ENCODE measurements at places on chromosomes 2 and 18.

GRCh38 chr2:164868563-164869419 is 27.2 kb upstream of the COBLL1 start:
- DNase-seq: no peak

DNA sequence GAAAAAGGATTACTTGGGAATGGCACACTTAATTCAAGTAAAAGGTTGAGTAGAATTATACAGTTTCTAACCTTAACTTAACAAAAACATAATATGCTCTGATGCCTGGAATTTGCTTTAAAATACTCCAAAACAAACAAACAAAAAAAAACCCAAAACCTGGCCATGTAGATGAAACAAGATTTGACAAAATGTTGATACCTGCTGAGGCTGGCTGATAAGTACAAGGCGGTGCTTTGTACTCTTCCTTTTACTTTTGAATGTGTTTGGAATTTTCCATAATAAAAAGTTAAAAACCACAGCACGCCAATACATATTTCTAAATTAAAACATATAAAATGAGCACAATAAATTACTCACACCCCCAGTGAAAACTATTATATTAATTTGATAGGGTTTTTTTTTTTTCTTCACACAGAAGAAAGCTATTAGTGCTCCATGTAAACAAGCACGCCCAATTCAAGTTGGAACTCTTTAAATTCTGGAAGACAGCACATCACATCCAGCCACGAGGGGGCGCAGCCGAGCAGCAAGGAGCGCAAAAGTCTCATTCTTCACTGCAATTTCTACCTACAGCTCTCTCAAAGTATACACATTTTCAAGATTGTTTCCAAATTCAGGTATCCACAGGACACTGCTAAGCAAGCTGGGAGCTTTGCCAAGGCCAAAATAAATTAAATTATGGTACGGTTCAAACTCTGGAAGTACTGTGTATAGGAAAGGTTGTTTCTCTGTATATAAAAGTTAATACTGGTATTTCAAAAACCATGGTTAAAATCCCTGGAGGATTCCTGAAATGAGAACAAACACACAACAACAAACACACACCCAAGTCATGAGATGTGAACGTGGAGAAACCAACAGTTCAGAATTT is 7.5 kb downstream of the SERTAD2 start:
- DNase-seq: peak; percentile 73

DNA sequence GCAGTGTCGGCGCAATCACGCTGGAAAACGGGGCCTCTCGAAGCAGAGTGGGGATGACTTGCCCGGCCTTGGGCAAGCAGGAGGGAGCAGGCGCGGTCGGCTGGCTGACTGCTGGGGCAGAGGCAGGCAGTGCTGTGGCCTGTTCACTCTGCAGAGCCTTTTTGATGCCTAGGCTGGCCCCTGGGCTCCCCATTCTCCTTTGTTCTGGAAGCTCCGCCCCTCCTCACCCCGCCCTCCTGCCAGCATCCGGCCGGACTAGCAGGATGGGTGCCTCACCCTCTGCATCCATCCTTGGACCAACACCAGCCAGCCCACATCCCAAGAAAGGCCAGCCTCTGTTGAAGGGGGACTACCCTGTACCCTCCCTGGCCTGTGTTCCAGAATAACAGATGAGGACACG is at the start of gene ASPRV1:
Gene ASPRV1, minus strand, starts transcription at position 136 of the 400 bp plus-strand sequence. CDS start 195 bp downstream, outside the sequence.
- no peak for DNase-seq

- DNase-seq: no peak
Measured at GRCh38 chr2:127508023-127508630, 18.2 kb downstream of the IWS1 start.

- DNase-seq: no peak
Measured at GRCh38 chr2:228728961-228729360, 542.1 kb downstream of the PID1 start.

DNA sequence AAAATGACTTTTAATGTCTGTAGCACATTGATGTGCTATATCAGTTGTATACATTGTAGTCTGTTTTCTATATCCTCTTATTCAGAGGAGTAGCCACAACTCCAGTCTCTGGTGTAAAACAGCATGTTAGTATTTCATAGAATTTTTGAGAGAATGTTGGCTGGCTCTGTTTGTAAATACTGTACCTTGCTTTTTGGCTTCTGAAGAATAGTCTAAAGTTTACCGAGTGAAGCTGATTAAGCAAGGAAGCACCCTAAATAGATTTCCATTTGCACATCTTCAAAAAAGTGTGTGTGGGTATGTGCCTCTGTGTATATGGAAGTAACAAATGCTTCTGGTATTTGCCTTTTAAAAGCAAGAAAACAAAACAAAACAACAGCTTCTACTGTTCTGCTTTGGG is 50.5 kb downstream of the MAP4K4 start:
- DNase-seq: no peak
